ENCODE measurements at places on chromosomes 1 and 21.
A peak's percentile ranks its signal among the peaks of the same experiment; 100 is the strongest.

DNA sequence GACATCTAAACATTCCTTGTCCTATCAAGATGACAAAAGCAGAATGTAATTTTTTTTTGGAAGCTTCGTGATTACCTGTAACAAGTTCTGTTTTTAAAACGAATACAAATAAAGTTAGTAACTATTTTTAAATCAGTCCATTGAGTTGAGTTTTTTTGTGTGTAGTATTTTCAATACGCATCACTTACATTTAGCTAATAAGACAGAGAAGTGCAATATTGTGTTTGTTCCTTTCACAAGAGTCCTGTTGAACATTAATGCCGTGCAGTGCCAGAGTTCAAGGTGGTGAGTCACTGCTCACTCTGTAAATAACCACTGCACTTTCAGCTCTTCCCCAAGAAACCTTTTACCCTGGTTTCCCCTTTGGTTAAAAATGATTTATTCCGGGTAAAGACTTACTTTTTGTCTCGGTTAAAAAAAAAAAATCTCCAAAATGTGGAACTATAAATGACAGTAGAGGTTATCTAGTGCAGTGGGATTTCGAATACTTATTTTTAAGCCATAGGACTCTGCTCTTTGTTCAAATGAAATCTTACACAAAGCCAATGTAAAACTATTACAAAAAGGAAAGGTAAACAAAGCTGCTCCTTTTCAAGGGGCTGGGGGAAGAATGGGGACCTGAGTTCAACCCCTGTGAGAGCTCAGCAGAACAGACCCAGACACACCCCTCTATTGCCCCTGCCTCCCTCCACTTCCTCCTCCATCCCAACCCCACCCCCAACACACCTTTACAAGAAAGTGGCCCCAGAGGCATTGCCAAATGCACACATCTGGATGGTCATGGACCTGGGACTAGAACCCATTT, 14.8 kb upstream of the NCMAP start:
- DNase-seq = peak; percentile 48

GRCh38 chr1:109140392-109140791, 26.5 kb downstream of the ELAPOR1 start:
- no peak for DNase-seq

DNA sequence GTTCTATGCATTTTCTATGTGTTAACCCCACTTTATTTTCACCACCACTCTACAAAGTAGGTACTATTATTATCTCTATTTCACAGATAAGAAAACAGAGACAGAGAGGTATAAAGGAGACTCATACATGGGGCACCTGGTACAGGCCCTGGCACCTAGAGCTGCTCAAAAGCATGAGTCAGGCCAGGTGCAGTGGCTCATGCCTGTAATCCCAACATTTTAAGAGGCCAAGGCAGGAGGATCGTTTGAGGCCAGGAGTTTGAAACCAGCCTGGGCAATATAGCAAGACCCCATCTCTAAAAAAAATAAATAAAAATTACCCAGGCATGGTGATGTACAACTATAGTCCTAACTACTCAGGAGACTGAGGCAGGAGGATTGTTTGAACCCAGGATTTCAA, 35.8 kb downstream of the GLIS1 start:
- DNase-seq = no peak

DNA sequence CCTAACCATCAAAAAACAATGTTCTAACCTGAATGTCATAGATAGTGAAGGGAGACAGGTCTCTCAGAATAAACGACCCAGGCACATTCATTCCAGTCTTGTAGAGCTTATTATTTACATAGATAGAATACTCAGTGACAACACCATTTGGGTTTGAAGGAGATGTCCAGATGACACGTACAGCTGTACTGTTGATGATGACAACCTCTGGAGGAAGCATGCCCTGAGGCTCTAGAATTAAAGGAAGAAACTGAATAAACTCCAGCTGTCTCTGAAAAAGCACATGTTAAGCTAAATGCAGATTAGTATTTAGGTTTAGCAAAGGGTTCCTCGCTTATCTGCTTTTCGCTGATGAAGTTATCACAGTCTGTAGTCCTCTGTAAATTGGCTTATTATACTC, 277.2 kb downstream of the KCTD3 start:
- no peak for DNase-seq

GRCh38 chr1:183276386-183277080, 90.5 kb downstream of the LAMC2 start:
- no peak for DNase-seq

GRCh38 chr1:119090250-119090649, 50.2 kb downstream of the WARS2 start:
- DNase-seq = no peak

GRCh38 chr1:234141006-234141405, 232.2 kb upstream of the COA6 start:
- no peak for DNase-seq

DNA sequence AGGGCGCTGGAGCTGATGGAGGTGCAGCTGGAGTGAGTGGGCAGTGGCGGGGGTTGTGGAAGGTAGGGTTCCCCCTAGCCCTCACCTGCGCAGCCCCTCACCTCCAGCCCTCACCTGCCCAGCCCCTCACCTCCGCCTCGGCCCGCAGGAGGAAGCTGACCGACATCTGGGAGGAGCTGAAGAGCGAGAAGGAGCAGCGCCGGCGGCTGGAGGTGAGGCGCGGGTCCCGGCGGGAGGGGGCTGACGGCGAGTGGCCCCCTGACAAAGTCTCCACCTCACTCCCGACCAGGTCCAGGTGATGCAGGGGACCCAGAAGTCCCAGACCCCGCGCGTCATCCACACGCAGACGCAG, 2.7 kb downstream of the EVA1B start:
- DNase-seq = no peak

- no peak for DNase-seq
These were observed 66.5 kb upstream of the GADD45A start for GRCh38 chr1:67618285-67619018.

GRCh38 chr1:46003315-46003714, 129.1 kb downstream of the PIK3R3 start:
- DNase-seq = no peak

- DNase-seq = no peak
These were observed 258.7 kb upstream of the AJAP1 start for GRCh38 chr1:4395676-4396075.

DNA sequence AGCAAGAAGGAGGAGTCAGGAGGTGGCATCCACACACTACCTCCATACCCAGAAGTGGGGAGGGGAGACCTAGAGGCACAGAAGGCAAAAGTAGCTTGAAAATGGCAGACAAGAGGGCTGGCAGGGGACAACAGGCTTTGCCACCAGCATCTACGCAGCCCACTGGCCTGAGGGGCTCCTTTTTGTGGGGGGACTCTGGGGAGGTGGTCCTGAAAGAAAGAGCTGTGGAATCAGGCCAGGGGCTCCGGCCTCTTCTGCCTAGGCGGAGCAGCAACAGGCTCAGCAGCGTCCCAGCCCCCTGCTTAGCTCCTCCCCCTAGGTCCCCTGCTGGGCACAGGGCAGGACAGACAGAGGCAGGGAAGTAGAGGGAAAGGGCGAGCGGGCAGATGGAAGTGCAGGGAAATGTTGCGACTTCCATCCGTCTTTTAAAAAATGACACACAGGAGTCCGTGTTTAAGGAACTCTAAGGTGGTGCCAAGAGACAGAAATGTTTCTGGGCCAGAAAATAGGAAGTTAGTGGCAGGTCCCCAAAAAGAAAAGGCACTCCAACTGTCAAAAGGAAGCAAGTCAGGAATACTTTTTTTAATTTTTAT, 10.0 kb upstream of the LEFTY2 start:
- no peak for DNase-seq

DNA sequence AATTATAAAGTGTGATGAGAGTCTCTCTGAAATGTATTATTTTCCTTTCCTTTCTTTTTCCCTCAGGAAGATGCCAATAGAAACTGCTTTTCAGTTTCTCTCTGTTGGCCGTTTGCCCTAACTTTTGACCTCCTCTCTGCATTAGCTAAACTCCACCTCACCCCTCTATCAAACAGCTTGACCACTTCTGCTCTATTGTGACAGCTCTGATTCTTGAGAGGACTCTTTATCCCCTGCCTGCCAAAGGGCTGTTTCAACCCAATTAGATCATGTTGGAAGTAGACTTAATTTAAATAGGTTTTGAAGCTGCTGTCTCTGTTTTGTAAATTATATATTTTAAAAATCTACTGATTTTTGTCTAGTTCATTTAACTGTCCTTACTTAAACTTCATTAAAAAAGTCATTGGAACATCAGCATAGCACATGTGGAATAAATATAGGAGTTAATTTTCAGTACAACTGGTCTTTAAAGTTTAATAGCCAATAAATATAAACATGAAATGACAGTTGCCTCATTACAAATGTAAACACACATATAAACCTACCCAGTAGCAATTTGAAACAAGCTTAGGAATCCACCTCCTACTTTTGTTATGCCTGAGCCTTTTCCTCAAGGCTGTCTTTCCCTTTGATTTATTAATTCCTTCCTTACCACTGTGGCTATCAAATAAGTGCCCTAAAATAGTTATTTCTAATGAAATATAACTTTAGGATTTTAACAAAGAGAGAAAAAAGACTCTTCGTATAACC, 152.0 kb downstream of the CHRM3 start:
- DNase-seq = no peak

DNA sequence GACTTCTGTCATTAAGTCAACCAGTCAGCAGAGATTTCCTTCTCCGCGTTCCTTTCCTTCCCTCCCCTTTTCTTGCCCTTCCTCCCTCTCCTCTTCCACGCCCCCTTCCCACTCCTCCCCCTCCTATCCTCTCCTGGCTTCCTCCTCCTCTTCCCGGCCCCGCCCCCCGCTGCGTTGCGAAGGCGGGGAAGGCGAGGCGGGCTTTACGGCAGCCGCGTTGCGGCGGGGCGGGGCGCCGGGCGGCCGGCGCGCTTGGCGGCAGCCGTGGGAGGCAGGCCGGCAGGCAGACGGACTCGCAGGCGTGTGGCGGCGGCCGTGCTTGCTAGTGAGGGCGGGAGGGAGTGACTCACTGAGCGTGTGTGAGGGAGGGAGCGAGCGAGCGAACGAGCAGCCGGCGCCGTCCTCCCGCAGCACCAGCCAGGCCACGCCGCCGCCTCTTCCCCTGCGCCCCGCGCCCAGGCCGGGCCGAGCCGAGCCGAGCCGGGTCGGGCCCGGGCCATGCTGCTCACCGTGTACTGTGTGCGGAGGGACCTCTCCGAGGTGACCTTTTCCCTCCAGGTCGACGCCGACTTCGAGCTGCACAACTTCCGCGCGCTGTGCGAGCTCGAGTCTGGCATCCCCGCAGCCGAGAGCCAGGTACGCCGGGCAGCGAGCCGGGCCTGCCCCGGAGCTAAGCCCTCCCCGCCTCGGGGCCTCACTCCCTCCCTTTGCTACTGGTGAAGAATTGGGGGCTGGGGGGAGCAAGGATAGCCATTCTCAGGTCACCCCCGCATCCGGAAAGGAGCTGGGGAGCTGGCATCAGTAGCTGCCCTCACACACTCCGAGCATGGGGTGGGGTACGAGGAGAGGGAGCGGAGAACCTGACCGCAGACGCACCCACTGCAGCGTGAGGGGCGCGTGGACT, at the start of gene DDI2:
TSS of gene DDI2 (plus strand) at position 286 of the 904 bp plus-strand sequence. CDS start at position 499, 213 bp downstream.
- DNase-seq = peak; percentile 94

DNA sequence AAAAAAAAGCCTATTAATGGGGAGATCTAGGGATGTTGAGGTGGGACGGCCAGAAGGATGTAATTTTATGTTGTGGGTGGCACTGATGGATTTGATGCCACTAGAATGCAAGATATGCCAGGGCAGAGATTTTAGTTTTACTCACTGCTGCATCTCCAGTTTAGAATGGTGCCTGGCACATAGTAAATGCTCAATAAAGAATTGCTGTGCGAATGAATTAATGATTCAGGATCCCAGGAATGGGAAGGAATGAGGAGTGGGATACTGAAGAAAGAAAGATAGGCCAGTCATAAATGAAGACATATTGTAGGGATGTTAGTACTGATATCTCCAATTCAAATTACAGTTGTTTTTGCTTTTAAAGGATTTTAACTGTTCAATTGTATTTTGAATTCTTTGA, 72.6 kb downstream of the CAMTA1 start:
- no peak for DNase-seq

DNA sequence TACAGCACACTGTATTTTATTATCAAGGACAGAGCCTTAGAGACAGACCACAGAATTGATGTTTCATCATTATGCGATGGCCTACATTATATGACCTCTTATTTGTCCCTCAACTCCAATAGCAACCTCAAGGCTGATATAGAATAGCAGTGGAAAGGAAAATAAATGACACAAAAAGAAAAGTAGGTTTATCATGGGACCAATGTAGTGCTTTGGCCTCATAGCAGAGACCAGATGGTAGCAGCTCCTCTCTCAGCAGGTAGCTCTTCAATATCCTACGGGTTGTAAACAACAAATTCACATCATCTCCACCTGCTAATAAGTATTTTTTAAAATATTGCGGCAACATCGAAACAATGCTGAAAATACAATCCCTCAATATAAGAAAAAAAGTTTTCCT, 25.2 kb downstream of the ANP32E start:
- no peak for DNase-seq

- DNase-seq = no peak
These were observed 15.1 kb upstream of the SAMD11 start for GRCh38 chr1:908661-909060.

DNA sequence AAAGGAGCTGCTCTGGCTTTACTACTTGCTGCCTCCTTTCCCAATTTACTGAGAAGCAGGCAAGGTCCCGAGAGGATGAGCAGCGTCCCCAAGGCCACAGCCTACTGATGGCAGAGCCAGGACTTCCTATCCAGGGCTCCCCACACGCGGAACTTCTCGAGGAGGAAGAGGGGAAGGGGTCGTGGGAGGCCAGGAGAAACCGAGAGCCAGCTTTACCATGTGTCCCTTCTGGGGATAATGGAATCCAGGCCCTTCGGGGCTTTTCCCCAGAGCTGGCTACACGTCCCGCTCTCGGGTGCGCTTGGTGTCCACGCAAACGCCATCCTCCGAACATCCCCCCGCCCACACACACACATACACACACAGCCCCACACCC, 4.3 kb upstream of the CCN1 start:
- no peak for DNase-seq

GRCh38 chr1:44827197-44828002, 15.7 kb downstream of the PTCH2 start:
- no peak for DNase-seq

- DNase-seq = no peak
These were observed 64.0 kb upstream of the KCNK1 start for GRCh38 chr1:233549917-233550316.

- DNase-seq = peak; percentile 27
These were observed 32.1 kb upstream of the KCNE1 start for GRCh38 chr21:34544032-34544496.

GRCh38 chr1:229341774-229342655, 832 bp downstream of the CCSAP start:
- peak; percentile 76 for DNase-seq

- DNase-seq = peak; percentile 27
These were observed 24.0 kb upstream of the CDK18 start for GRCh38 chr1:205480349-205480985.

DNA sequence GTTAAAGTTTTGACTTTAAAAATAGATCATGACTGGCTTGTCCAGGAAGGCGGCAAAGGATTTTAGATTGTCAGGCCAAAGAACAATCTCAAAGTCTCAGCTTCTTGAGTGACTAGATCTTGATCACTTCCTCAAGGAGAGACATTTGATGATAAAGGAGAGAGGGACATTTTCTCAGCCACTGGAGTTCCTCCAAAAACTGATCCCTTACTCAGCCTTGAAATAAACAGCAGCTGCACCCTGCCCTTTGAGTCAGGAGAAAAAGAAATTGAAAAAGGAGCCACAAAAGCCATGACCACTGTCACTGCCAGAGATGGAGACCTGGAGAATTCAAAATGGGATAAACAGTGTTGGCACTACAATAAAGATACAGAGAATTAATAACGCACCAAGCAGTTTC, 288.4 kb upstream of the PRMT6 start:
- no peak for DNase-seq

All from stimulated activated CD4-positive, alpha-beta T cell treated with anti-CD3 and anti-CD28 coated beads, Interleukin-4, amount 100 ng/mL, for 4 hours (primary cell).